ENCODE measurements at places on chromosomes 7 and 10.

- DNase-seq: no peak
Observed at GRCh38 chr10:132239126-132240031, 52.6 kb downstream of the DPYSL4 start.

DNA sequence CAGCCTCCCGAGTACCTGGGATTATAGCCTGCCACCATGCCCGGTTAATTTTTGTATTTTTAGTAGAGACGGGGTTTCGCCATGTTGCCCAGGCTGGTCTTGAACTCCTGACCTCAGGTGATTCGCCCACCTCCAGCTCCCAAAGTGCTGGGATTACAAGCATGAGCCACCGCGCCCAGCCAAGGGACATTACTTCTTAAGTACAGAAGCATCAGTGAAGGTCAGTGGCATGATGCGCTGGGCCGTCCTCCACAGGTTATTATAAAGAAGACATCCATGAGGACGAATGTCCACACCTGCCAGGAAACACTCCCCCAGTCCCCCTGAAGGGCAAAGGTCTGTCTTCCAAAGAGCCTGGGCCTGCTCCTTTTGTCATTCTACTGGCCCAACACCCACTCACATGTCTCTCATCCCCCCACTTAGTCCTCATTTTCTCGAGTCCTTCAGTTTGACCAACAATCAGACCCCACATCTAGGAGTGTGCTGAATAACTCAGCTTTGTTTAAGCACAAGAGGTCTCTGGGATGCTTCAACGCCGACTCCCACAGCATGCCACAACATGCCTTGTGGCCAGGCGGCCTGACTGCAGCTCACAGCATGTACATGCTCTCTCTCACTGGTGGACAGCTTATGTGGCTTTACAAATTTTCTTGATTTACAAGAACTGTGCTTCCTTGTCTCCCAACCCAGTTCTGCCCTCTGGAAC is 73.0 kb downstream of the CTBP2 start:
- DNase-seq: no peak

DNA sequence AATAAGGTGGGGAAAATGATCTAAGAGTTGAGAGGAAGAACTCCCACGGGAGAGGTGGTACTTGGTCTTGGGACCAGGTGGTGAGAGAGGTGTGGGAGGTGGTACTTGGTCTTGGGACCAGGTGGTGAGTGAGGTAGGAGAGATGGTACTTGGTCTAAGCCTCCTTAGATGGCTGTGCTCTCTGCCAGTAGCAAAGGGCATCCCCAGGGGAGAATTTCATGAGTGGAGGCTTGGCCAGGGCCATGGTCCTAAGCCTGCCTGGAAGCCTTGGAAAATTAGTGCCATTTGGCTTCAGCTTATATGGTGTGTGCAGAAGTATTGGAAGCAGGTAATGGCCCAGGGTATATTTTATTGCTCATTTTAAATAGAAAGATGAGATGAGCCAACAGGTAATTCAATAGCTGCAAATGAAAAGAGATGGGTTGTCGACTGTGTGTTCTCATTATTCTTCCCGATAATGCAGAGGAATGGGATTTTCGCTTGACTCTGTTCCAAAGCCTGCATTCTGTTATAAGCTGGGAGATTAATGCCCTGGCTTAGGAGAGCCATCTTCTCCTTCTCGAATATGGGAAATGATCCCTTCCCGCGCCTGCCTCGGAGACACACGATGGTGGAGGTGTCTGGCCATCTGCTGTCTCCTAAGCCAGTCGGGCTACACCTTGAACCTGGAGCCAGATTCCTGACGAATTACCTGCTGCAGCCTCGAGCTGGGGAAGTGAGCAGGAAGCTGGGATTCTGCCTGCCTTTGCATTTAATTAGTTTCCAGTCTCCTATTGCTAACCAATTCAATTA is 287.8 kb downstream of the GALNT17 start:
- DNase-seq: no peak

DNA sequence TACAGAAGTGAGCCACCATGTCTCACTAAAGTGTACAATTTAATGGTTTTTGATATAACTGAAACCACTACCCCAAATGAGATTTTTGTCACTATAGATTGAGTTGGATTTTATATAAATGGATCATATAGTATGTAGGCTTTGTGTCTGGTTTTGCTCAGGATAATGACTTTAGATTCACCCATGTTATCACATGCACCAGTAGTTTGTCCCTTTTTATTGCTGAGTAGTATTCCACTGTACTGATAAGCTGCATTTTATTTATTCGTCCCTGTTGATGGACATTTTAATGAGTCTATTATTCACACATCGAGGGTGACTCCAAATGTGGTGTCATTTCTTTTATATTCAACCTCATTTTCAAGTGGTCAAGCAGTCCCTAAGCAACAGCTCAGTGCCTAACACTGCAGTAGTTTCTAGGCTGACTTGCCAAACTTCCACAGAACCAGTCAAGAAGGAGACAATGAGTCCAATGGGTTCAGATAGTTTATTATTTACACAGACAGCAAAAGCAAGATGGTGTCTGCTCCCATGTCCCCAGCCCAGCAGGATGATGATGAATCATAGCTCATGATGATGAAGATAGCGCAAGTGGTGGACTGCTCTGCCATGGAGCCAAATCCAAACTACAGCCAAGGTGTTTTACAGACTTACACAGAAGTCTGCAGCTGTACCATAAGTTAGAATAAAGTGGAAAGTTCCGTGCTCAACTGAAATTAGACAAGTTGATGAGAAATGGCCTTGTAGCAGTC is 6.6 kb upstream of the FMC1 start:
- no peak for DNase-seq

DNA sequence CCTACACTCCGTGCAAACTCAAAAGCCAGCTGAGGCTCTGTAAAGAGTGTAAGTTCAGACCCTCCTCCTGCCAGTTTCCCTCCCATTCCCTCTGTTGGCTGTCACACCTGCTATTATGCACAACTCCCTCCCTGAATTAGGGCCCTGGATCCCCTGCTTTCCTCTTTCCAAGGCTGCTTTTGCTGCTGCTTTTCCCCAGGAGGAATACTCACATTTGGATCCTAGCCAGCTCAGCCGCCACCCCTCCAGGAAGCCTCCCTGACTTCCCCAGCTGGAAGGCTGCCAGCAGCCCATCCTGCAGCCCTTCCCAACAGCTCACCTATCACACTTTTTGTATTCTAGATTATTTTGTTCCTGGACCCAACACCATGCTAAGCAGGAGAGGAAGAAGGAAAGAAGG is 40.9 kb upstream of the WDR11 start:
- no peak for DNase-seq

DNA sequence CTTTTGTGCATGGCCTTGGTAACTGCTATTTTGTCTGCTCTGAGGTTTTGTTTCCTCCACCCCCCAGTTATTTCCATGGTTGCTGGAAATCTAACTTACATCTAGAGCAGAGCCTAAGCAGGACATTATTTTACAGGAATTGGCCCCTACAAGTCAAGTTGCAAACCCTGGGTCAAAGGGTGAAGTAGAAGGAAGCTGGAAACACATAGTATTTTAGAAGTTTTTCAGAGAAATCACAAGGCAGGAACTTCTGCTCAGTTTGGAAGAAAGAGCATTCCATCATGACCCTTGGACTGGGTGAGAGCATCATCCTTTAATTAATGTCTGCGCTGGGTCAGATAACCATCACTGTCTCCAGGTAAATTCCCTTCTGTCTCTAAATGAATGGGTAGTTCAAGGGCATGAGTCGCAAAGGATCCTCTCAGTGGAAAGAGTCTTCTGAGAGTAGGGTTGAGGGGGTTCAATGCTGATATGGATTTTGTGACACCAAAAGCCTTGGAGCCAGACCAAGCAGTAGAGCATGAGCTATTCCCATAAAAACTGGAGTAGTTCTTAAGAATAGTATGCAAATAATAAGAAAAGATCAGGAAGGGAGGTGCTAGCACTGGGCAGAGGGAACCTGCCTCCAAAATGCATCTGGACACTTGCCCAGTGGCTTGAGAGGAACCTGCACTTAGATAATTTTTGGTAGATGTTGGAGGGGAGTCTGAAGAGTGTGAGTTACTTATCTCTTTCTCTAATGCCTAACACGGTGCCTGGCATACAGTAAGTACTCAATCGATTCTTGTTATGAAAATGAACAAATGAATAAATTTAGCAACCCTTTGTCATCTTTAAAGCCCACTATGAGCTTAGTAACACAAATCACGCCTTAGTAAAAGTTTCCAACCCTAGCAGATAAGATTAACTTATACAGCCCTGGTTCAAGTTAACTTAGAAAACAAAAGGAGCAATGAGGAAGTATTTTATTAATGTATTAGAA is 160.6 kb upstream of the ADO start:
- DNase-seq: no peak

DNA sequence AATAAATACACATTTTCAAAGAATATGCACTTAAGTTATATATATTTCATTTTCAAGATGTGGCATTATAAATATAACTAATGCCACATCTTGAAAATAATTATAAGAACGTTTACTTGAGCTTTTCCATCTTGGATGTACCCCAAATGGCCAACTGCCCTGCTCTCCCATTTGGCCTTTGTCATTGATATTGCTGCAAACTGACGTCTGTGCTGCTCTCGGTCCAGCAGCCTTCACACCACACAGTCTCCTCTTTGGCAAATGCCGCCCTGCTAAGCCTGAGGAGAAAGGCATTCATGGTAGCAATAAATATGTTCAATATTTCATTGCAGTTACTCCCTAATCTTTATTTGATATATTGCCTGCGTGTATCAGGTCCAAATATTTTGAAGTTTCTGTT is 384.6 kb upstream of the ADARB2 start:
- DNase-seq: no peak

DNA sequence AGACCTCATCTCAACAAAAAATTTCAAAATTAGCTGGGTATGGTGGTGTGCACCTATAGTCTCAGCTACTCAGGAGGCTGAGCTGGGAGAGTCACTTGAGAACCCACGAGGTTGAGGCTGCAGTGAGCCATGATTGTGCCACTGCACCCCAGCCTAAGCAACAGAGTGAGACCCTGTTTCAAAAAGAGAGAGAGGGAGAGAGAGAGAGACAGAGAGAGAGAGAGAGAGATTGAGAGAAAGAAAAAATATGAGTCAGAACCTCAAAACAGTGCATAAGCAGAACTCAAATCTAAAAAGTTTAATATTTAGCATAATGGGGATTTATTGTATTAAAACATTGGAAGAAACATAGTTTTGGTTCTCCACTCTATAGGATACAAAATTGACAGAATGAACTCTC is 17.5 kb upstream of the OTUD1 start:
- no peak for DNase-seq

DNA sequence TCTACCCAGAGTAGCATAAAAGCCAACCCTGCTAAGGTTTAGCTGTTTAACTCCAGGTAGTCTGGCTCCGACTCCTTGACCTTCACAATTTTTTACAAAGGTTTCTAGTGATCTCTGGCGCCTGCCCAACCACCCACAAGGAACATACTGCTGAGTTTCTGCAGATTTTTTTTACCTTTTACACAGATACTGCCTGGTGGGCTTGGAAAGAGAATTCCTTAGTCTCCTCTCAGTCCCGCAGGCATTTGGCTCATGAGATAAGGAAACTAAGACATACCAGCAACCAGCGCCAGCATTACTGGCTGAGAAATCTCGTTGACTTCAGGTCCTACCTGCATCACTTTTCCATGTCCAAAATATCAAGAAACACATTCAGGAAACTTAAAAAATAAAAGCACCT is 51.1 kb upstream of the LYZL1 start:
- no peak for DNase-seq

GRCh38 chr7:16211402-16211925 is 209.9 kb downstream of the CRPPA start:
- no peak for DNase-seq

Data from AML-193 (cell line).